ENCODE measurements at places on chromosomes 6 and 20.
A peak's percentile ranks its signal among the peaks of the same experiment; 100 is the strongest.

GRCh38 chr6:131210469-131210868, 75.2 kb downstream of the AKAP7 start:
- no peak for DNase-seq

GRCh38 chr6:160508599-160508998, 155.5 kb downstream of the LPA start:
- DNase-seq: no peak

DNA sequence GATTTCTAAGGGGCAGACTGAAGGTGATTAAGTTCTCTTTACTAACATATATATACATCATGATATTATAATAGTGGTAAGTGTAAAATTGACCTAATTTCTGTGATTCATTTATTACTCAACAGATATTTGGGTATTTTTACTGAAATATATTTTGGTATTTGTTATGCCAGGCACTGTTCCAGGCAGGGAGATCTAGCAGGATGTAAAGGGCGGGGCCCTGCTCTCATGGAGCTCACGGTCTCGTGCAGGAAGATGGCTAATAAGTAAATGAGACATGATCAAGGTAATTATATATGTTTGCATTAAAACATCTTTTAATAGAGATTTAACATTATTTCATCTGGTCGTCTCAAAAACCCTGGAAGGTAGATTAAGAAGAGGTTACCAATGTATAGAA, 27.7 kb downstream of the FAM50B start:
- no peak for DNase-seq

- no peak for DNase-seq
These were observed 42.4 kb downstream of the TNFRSF21 start for GRCh38 chr6:47267301-47267700.

DNA sequence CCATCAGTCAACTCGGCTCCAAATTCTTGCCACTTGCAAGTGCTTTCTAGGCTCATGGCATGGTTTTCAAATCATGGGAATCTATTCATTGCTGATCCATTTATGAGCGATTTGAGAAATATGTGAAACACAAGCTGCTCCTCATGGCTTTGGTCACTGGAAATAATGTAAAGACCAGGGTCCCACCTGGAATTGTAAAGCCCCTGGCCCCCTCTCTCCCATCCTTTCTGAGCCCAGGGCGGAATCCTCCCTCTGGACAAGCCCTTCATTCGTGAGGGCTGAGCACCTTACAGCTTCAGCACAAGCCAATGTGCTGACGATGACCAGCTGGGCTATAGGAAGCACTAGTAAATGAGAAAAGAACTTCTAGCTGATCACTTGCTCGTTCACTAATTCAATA, 96.0 kb downstream of the RNASET2 start:
- DNase-seq: peak; percentile 48

Data from activated CD4-positive, alpha-beta T cell treated with anti-CD3 and anti-CD28 coated beads, Interleukin-2, amount 10 ng/mL, durations not matched to agents 24 days and 14 days (primary cell).